ENCODE measurements at places on chromosomes 3 and 15.

DNA sequence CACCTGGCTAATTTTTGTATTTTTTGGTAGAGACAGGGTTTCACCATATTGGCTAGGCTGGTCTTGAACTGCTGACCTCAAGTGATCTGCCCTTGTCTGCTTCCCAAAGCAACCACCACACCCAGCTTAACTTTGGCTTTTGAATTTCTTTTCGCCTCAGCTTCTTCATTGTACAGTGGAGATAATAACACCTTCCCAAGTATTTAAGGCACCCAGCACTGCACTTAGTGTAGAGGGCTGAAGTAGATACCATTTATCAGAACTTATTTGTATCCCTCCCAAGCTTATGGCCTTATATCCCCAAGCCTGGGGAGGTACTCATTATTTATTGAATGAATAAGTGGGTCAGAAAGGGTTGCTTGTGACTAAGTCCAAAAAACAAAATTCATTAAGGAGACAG is 2.3 kb downstream of the SQOR start:
- no peak for DNase-seq

DNA sequence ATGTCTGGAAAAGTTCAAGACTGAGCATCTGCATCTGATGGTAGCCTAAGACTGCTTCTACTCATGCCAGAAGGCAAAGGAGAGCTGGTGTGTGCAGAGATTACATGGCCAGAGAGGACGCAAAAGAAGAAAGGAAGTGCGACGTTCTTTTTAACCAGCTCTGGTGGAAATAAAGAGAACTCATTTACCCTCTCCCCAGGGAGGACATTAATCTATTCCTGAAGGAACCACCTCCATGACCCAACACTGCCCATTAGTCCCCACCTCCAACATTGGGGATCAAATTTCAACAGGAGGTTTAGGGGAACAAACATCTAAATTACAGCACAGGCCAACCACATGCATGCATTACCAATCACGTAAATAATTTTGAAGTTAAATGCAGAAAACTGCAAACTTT is 1.5 kb upstream of the NCK1 start:
- DNase-seq = no peak

GRCh38 chr3:32975891-32976595 is 24.6 kb downstream of the CCR4 start:
- DNase-seq = no peak

DNA sequence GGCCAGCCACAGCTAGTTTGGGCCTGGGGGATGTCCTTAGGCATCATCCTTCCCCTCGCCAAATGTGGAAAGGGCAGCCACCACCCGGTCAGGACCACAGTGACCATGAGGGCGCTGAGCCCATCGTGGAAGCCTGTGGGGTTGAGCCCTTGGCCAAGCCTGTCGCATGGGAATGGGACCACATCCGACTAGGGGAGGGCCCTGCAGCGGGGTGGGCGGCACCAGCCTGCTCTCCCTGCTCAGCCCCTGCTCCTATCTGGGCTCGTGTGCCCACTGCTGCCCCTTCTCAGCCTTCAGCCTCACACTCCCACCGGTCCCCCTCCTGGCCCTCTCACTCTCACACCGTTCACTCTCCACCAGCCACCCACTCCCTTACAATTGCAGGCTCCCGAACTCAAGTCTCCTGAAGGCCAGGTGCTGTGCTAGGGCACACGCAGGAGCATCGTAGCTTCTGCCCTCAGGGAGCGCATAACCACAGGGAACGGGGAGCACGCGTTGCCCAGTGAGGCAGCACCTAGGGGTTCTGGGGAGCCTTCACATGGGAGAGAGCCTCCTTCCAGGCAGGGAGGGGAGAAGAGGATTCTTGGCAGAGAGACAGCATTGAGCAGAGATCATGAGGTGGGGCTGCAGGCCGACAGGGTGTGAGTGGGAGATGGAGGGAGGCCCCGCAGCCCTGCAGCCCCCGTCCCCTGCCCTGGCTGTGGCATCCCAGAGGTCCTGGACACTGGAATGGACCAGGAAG is 26.1 kb downstream of the LOXL1 start:
- no peak for DNase-seq

DNA sequence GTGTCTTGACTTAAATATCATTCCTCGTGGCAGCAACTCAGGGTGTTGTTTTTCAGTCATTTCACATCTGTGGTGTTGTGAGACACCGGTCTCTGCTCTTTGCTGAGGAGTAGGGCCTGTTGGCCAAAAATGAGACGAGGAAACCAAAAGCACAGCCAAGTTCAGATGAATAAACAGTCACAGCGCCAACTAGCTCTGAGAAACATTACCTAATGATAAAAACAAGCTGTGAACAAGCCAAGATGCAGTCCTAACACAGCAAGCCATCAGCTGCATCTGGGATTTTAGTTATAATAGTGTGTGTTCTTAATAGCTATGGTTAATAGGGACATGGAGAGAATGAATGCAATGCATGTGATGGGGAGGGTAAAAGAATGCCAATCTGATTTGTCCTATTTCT is 843.4 kb upstream of the DPPA4 start:
- peak; percentile 3 for DNase-seq

- DNase-seq = no peak
Measured at GRCh38 chr3:165404357-165405027, 208.3 kb upstream of the SLITRK3 start.

- DNase-seq = no peak
Measured at GRCh38 chr3:45135959-45136358, 10.2 kb downstream of the CDCP1 start.

GRCh38 chr15:68985361-68985891 is 29.1 kb upstream of the NOX5 start:
- DNase-seq = no peak

DNA sequence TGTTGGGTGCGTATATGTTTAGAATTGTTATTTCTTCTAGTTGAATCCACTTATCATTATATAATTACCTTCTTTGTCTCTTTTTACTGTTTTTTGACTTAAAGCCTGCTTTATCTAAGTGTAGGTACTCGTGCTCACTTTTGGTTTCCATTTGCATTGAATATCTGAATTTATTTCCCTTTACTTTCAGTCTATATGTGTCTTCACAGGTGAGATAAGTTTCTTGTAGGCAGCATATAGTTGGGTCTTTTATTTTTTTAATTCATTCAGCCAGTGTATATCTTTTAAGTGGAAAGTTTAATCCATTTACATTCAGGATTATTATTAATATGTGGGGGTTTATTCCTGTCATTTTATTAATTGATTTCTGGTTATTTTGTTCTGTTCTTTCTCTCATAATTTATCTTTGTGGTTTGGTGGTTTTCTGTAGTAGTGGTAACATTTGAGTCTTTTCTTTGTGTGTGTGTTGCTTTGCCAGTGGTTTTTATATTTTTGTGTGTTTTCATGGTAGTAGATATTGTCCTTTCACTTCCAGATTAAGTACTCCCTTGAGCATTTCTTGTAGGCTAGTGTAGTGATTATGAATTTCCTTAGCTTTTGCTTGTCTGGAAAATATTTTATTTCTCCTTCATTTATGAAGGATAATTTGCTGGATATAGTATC is 27.3 kb downstream of the STT3B start:
- DNase-seq = no peak

- no peak for DNase-seq
Measured at GRCh38 chr3:59185591-59186369, 136.0 kb upstream of the CFAP20DC start.

DNA sequence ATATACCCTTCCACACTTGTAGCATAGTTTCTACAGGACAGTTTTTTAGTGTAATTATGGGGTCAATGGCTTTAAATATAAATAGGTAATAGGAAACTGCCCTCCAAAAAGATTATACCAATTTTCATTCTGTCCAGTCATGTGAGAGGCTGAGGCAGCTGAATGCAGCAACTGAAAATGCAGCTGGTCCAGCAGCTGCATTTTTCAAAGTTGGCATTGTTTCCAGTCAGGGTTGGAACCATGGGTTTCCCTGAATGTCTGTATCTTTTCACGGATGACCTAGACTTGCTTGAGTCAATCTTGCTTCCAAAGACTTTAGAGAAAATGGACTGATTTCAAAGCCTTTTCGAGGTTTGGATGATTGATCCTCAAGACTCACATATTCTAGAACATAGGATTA is 9.9 kb upstream of the KNL1 start:
- peak; percentile 17 for DNase-seq

DNA sequence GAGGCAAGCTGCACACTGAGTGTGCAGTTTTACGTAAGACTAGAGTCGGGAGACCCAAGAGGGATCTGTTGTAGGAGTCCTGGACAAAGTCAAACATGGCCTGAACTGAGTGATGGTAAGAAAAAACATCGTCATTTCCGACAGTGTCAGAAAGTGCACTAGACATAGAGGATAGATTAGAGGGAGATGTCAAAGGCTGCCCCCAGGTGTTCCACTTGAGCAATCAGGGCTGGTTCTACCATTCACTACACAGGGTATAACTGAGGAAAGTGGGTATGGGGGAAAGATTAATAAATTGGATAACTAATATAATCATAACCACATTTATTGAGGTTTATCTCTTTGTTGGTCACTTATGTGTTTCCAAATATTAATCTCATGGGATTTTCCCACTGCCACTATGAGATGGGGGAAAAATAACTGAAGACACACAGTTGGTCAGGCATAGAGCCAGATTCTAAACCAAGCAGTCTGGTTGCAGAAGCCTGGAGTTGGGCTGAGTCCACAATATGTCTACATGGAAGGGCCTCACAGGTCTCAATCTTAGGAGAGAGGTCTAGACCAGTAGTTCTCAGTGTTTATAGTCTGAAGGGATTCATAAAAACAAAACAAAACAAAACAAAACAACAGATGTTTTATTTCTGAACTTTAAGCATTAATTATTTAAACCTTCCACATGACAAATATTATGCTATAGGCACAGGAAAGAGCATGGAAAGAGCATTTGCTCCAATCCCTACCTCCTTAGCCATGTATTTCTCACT is 766.5 kb downstream of the NTRK3 start:
- DNase-seq = no peak

DNA sequence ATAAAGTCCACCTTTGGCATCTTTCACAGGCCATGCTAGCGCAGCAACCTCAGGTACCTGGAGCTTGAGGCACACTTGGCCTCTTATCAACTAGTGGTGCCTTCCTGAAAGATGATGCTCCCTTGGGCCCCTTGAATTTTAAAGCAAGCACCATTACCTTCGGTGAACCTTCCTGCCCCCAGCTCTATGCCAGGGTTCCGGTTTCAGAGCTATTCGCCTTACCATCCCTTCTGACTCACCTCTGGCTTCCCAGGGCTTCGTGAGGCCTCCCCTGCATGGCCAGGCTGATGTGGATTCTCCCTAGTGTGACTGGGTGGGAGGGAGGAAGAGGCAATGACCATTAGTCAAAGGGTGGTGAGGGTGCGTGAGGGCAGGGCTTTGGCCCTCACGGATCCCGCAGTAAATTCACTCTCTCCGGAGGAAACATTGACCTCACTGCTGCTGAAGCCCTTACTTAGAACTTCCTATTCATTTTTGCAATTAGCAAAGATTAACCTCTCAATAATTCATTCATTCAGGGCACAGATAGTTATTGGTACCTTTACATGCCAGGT is 16.3 kb downstream of the BHLHE40 start:
- DNase-seq = no peak

- DNase-seq = no peak
Measured at GRCh38 chr3:134838599-134838998, 43.5 kb downstream of the EPHB1 start.

GRCh38 chr3:149514471-149514870 is 40.0 kb downstream of the TM4SF4 start:
- DNase-seq = no peak

- no peak for DNase-seq
Measured at GRCh38 chr3:71488391-71488809, 95.1 kb downstream of the FOXP1 start.

DNA sequence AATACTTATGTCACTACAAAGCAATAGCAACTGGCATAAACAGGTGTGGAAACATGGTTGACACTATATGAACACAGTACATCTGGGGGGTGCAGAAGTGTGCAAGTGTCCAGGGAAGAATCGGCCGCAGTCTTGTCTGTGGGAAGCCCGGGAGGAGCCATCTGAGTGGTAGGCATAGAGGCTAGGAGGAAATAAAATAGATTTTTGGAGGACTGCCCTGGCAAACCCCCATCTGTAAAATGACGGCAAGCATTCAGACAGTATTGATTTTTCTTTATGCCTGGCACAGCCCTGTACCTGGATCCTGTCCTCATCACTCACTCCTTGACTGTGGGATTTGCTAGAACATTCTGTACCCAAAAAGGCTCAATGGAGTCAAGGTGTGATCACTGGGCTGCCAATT is 31.3 kb downstream of the THSD4 start:
- DNase-seq = no peak

GRCh38 chr3:57555306-57555705 is 768 bp upstream of the PDE12 start:
- no peak for DNase-seq

DNA sequence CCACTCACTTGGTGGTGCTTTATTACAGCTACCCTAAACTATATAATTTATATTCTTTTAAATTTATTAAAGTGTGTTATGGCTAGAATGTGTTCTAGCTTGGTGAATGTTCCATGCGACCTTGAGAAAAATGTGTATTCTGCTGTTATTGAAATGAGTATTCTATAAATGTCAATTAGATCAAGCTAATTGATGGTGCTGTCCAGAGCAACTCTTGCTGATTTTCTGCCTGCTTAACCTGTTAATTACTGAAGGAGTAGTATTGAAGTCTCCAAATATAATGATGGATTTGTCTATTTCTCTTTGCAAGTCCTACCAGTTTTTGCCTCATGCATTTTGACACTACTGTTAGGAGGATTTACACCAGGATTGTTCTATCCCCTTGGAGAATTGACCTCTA is 3.2 kb upstream of the TEX9 start:
- no peak for DNase-seq

GRCh38 chr3:32596909-32597369 is 26.3 kb upstream of the DYNC1LI1 start:
- no peak for DNase-seq

GRCh38 chr3:194045289-194045688 is 90.7 kb upstream of the HES1 start:
- no peak for DNase-seq

DNA sequence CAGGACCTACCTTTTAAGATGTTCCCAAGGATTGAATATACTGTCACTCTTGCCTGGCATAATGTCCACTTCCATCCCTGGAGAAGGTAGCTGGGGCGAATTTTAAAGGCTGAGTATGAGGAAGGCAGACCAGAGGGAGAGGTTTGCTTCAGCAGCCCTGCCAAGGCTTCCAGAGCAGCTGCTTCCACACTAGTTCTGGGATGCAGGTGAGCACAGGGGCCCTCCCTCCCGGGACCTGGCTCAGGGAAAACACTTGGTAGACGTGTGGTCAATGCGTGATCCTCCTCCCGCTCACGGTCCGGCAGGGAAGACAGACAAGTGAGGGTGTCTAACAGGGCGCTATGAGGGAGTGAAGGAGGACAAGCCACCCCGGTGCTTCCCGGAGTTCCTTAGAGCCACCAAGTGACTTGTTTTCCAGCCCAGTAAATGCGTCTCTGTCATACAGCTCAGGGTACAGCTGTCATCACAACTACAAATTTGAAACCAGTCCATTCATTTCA is 327.6 kb downstream of the ARRDC4 start:
- no peak for DNase-seq

GRCh38 chr3:108565506-108565905 is 23.7 kb downstream of the CIP2A start:
- DNase-seq = no peak

- DNase-seq = peak; percentile 4
Measured at GRCh38 chr3:54427941-54428871, 305.9 kb downstream of the CACNA2D3 start.

- DNase-seq = no peak
Measured at GRCh38 chr15:39417366-39418134, 163.3 kb upstream of the THBS1 start.

Data from hippocampal formation (tissue), 2 donors.